Lung (tissue), 17 donors: ENCODE measurements at places on chromosomes 6 and 20. TPM values are rescaled to one million over a fixed set of nuclear protein-coding genes. Genes with fewer than 3 reads are reported as not detected.

The RAMACL gene
- 7.8 TPM for total RNA-seq

GRCh38 chr6:140051521-140052512, 677.4 kb upstream of the CITED2 start:
- H3K27ac ChIP-seq: peak overlapping the region; percentile 68
- H3K36me3 ChIP-seq: no peaks in the 10 kb centered on the region
- H3K4me1 ChIP-seq: no peaks in the 10 kb centered on the region

GRCh38 chr20:1955217-1955616, 38.6 kb downstream of the PDYN start:
- DNase-seq: no peak
- H3K4me3 ChIP-seq: no peak overlapping the region
- no peaks in the 10 kb centered on the region for H3K36me3 ChIP-seq

DNA sequence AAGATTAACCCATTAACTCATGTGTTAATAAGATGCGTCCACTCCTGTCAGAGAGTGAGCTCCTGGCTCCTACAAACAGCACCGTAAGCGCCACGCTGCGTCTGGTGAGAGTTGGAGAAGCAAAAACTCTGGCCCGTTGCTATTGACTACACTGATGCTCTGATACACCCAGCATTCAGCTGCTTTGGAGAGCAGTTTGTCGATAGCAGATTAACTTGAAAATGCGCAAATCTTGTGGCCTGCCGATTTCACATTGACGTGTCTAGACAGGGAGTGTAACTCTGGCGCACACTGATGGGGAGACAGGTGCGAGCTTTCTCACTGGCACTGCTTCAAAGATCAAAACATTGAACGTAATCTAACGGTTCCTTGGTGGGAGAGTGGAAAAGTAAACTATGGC, 151.7 kb upstream of the RPS6KA2 start:
- no peak for DNase-seq
- no peak overlapping the region for H3K27ac ChIP-seq
- H3K36me3 ChIP-seq: no peaks in the 10 kb centered on the region

DNA sequence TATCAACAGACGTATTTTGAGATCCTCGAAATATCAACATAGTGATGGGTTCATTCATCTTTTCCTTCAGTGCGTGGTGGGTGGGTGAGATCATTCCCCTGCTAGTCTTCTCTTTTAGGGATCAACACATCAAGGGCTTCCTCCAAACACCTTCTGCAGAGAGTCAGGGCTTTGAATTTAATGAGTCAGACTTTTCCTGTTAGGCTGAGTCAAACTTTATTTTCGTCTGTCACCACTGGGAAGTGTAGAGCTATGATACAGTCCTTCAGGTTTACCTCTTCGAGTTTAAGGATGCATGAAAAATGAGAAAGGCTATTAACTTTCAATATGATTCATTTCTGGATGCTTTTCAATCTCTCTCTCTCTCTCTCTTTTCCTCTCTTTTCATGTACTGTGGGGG, 189.1 kb downstream of the BMP2 start:
- DNase-seq: no peak
- peaks cover 5% of the 10 kb centered on the region for H3K4me1 ChIP-seq
- H3K36me3 ChIP-seq: no peaks in the 10 kb centered on the region
- H3K4me3 ChIP-seq: no peak overlapping the region
- H3K27me3 ChIP-seq: no peaks in the 10 kb centered on the region

The SCRT2 gene
- not detected for total RNA-seq

The PRL gene
- not detected for total RNA-seq

DNA sequence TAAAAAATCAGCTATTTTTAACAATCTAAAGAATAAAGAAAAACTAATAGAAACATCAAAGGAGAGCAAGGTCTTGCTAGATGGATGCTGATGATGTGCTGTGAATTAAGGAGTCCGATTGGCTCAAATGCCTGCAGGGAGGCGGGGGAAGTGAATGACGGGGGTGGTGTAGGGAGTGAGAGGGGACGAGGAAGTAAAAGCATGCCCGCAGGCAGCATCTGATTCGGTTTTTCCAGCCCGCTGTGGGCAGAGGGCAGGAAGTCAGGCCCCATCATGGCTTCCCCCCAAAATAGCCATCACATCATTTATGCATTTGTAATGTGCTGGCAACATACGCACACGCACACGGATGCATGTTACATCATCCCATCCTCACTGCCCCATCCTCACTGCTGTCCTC, 10.3 kb downstream of the RSPO4 start:
- H3K4me1 ChIP-seq: no peaks in the 10 kb centered on the region
- H3K27me3 ChIP-seq: no peaks in the 10 kb centered on the region
- no peak overlapping the region for H3K4me3 ChIP-seq
- H3K36me3 ChIP-seq: no peaks in the 10 kb centered on the region
- H3K27ac ChIP-seq: no peak overlapping the region

DNA sequence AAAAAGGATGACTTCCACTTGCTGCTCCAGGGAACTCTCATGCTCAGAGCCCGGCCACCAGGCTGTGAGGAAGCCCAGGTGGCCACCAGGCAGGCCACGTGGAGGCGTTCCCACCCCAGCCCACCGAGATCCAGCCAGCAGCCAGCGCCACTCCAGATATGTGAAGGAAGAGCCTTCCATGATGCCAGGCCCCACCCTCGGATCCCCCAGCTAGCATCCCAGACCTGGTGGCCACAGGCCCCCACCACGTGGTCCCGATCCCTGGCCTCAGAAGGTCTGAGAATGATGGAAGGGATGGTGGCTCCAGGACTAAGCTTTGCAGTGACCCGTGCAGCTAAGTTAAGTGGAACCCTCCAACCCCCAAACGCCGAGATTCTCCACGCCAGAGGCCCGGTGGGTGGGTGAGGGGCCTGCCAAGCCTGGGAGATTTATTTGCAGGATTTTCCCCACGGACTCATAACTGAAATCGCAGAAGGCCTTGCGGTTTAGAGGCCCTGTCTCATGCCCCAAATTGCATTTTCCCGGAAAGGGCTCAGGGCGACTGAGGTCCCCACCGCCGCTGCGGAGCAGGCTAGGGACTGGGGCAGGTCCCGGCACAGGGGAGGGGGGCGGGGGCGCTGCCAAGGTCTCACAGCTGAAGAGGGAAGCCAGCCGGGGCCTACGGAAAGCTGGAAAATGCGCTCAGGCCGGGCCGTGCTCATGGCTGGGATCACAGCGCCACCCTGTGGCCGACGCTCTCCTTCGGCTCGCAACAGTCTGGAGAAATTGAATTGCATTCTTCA, 31.1 kb upstream of the CST7 start:
- H3K27ac ChIP-seq: no peak overlapping the region
- no peaks in the 10 kb centered on the region for H3K4me1 ChIP-seq
- no peaks in the 10 kb centered on the region for H3K36me3 ChIP-seq
- no peak overlapping the region for H3K4me3 ChIP-seq
- no peaks in the 10 kb centered on the region for H3K27me3 ChIP-seq

- DNase-seq: no peak
- no peaks in the 10 kb centered on the region for H3K27me3 ChIP-seq
- H3K36me3 ChIP-seq: no peaks in the 10 kb centered on the region
- H3K27ac ChIP-seq: peak overlapping the region; percentile 49
- no peak overlapping the region for H3K4me3 ChIP-seq
These were observed 56.1 kb upstream of the SGK1 start for GRCh38 chr6:134373993-134374392.

- no peaks in the 10 kb centered on the region for H3K36me3 ChIP-seq
- H3K27ac ChIP-seq: no peak overlapping the region
- H3K27me3 ChIP-seq: no peaks in the 10 kb centered on the region
- H3K4me3 ChIP-seq: no peak overlapping the region
- no peaks in the 10 kb centered on the region for H3K4me1 ChIP-seq
These were observed 435.7 kb upstream of the FKBP1C start for GRCh38 chr6:62775427-62776022.
